Activated CD8-positive, alpha-beta memory T cell treated with anti-CD3 and anti-CD28 coated beads for 4 hours (primary cell): ENCODE measurements at places on chromosomes 2 and 18.

DNA sequence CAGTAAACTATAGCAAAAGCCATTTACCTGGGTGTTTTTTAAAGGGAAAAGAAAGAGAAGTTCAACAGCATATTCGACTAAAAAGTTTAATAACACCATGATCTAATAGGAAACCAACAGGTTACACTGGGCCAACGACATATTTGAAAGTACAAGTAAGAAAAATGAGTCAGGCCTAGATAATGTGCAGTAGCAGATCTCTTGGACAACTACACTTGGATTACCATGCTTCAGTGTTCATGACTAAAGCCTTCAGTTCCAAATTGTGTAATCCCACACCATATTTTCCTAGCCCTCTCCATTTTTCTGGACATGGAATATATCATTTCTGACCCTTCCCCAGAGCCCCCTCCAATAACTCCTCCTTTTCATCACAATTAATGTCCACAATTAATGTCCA is 39.1 kb upstream of the FIGN start:
- DNase-seq: no peak

- no peak for DNase-seq
Observed at GRCh38 chr2:174117951-174118930, 130.1 kb downstream of the OLA1 start.

DNA sequence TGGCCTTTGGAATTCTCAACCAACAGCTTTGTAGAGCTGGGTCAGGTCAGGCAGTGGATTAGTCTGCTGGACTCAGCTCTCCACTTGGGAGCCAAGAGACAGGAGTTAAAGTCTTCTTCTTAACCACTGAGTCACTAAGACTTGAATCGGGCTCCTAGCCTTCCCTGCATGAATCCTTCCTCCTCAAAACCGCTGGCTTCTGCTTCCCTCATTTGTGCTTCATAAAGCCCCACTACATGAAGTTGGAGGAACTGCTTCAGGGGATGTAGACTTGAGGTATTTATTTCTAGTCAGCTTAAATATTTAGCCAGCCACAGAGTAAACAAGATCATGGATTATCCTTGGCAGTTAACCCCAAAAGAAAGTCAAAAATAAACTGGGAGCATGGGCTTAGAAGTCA is 536.3 kb upstream of the TNP1 start:
- DNase-seq: no peak

DNA sequence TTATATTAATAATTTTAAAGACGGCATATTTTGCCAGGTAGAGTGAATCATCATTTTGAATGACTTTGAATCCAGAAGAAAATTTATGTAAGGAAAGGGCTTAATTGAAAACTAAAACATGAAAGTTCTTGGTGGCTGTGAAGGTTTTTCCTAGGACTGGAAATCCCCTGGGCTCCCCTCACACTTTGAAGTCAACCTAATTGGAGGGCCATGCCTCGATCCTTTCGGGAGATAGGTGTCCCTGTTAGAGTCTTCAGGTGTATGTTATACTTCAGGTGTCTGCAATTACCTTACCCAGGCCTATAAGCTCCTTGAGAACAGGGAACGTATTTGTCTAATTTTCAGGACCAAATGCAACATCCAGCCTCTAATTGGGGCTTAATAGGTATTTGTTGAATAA is 73.0 kb downstream of the ARL4C start:
- DNase-seq: no peak

GRCh38 chr2:75954761-75955160 is 244.0 kb upstream of the GCFC2 start:
- DNase-seq: no peak
